ENCODE measurements at places on chromosomes 7 and 10. TPM values are rescaled to one million over a fixed set of nuclear protein-coding genes. Genes with fewer than 3 reads are reported as not detected.

The RARRES2 gene
- 21.1 TPM for total RNA-seq

The CFTR gene
- 5.1 TPM for total RNA-seq

The FAM221A gene
- 55.7 TPM for total RNA-seq

The KAZALD1 gene
- 6.4 TPM for total RNA-seq

DNA sequence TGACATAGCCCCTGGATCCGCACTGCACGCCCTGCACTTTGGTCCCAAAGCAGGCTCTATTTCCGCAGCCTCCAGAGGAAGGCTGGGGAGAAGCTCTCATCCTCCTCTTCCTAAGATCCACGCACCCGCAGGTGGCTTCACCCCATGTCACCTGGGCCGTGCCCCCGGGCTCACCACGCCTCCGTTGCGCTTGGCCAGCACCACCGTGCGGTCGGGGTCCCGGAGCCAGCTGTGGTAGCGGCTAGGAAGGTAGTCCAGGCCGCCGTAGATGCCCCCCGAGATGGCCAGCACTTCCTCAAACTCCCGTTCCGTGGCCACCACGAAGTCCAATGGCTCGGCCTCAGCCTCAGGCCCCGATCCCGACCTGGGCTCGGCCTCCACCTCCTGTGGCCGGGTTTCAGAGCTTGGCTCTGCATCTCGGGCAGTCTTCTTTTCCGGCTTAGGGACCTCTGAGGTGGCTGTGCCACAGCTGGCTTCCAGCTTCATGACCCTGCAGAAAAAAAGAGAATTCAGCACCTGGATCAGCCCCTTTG lies 5.7 kb downstream of the NAT16 start:
- DNase-seq, result no peak

GRCh38 chr10:131231323-131231964 lies 80.1 kb downstream of the TCERG1L start:
- no peak for DNase-seq

The HOXA11 gene
- total RNA-seq, result 0.25 TPM

- DNase-seq, result no peak
These were observed 52.8 kb downstream of the P4HA1 start for GRCh38 chr10:73043766-73044377.
